Stimulated activated naive CD4-positive, alpha-beta T cell (primary cell): ENCODE measurements at places on chromosomes 7 and 10.

- DNase-seq, result no peak
Observed at GRCh38 chr7:121012919-121013318, 24.4 kb downstream of the CPED1 start.

DNA sequence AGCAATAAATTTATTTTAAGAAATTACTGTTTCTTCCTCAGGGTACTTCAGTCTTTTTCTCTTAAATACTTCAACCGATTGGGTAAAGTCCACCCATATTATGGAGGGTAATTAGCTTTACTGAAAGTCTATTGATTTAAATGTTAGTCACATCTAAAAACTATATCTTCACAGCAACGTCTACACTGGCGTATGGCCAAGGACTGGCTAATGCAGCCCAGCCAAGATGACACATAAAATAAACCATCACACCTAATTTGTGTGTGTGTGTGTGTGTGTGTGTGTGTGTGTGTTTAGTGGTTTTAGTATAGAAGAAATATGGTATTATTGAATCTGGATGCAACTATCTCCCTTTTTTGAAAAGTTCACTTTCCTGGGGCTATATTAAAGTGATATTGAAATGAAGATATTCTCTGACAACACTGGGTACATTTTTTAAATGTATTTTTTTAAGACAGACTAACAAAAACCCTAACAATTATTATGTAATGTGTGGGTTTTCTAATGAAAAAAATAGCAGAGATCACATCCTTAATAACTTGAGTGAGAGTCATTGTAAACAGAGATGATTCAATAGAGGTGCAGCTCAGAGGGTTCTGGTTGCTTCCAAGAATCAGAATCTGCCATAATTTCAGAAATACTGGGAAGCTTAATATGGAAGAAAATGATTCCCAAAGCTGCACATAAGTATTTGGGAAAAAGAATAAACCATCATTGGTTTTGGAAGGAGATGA lies 584.2 kb upstream of the MBL2 start:
- no peak for DNase-seq

GRCh38 chr10:70742537-70743429 lies 42.4 kb downstream of the TBATA start:
- DNase-seq, result no peak

DNA sequence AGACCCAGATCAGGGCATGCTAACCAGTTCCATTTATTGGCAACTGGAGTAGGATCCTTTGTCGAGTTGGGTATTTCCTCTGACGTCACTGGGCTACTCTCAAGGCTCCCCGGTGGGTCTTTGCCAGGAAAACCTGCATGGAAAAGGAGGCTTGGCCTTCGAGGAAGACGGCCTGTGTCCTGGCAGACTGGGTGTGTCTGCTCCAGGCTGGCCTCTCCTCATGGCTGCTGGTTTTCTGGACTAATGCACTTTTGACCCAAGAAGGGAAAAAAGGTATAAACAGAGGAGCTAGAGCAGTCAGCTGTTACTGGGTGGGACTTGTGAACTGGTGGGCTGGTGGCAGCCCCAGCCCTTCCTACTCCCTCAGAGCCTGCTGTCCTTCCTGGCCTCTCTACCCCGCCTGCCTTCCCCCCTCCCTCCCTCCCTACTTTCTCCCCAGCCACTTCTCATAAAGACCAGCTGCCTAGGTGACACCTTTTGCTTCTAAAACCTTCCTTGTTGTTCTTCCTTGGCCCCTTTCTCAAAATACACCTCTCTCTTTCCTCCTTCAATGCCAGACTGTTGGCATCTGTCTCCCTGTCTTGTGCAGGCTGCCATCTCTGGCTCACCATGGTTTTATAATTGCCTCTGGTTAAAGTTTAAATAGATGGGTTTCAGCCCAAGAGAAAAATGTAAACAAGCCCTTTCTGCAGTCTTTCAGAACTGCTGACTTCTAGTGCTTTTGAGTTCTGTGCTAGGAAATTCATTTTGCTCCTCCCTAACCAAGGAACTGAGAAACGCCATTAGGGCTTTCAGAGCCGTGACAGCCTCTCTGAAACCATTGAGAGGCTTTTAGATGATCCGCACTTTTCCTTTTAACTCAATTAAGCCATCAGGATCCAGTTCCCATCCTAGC lies 101.8 kb upstream of the MKLN1 start:
- DNase-seq, result no peak

DNA sequence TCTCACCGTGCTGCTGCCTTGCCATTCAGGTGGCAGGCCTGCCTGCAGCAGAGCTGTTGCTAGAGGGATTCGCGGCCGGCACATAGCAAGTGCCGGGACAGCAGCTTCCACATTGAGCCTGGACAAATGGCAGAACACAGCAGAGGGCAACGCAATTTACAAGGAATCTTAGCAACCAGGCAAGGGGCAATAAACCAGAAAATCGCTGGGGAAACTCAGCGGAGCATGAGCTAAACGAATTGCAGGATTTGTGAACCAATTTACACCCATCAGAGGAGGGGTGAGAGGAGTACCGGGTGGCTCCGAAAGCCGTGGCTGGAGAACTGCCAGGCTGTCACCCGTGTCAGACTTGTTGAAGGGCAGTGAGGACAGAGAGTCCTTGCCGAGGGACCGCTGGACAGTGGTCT lies 58.6 kb upstream of the LOXL4 start:
- DNase-seq, result no peak

GRCh38 chr7:106358103-106358663 lies 73.4 kb upstream of the NAMPT start:
- DNase-seq, result no peak

GRCh38 chr7:40276061-40276460 lies 141.3 kb downstream of the SUGCT start:
- DNase-seq, result no peak

- no peak for DNase-seq
Observed at GRCh38 chr7:139542308-139543151, 19.0 kb downstream of the CLEC2L start.

GRCh38 chr7:140174217-140174616 lies 2.6 kb downstream of the KDM7A start:
- DNase-seq, result no peak

GRCh38 chr10:110279407-110279986 lies 25.2 kb downstream of the SMNDC1 start:
- peak; percentile 58 for DNase-seq

GRCh38 chr10:7872041-7872442 lies 53.7 kb downstream of the TAF3 start:
- no peak for DNase-seq

DNA sequence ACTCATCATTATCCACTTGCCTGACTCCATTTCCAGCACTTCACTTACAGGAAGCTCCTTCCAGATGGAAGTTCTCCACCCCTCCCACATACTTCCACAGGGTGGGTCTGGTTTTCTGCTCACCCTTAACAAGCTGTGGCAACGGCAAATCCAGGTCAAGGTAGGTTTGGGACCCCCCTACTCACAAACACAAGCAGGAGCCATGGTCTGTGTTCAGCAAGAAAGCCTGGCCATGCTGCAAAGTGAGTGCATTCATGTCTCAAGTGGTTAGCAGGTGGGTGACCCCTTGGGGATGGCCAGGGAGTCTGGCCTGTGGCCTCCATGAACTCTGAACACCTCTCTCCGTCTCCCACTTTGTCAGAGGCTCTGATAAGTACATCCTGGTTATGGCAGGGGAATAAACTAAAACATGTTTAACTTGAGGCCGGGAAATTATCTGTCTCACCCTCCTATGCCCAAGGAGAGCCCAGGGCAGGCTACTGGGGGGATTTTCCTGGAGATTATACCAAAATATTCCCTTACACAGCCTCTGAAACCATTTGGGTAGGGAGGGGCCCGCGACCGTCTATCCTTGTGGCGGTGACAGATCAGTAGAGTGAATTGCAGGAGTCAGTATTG lies 844 bp downstream of the XPNPEP1 start:
- no peak for DNase-seq

GRCh38 chr7:158498443-158499081 lies 89.1 kb downstream of the PTPRN2 start:
- no peak for DNase-seq

DNA sequence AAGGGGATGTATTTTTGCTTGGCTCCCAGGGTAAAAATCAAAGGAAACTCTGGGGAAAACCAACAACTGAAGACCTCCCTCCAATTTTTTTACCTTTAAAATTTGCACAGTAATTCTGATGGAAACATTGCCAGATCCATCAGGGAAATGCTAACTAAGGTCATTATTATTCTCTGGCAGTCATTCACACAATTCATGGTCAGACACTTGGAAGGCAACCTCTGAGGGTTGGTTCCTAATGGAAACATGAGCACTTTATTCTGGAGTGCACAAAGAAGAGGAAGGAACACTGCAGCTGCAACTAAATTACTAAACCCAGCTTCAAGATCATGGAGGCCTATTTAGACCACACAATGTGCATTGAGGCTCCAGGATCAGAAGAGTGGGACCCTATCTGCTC lies 34.2 kb downstream of the SRI start:
- DNase-seq, result no peak

GRCh38 chr7:134364619-134365037 lies 47.9 kb upstream of the SLC35B4 start:
- no peak for DNase-seq

DNA sequence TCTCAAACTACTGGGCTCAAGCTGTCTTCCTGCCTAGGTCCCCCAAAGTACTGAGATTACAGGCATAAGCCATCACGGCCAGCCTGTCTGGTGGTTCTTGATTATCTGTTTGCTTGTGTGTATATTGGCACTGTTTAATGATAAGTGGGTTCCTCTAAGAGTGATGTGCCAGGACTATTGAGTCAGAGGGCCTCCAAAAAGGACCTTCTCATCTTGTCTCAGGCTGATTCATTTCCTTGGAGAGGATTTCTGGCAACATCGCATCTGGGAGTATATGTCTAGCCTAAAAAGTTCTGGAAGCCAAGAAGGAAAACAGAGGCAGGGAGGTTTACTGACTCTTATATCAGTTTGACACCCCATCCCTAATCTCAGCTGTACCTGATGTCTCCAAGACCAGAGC lies 27.1 kb upstream of the AKAP9 start:
- DNase-seq, result no peak

- no peak for DNase-seq
Observed at GRCh38 chr10:61283481-61284221, 169.5 kb downstream of the TMEM26 start.

GRCh38 chr7:140541513-140542227 lies 62.4 kb upstream of the MKRN1 start:
- no peak for DNase-seq

DNA sequence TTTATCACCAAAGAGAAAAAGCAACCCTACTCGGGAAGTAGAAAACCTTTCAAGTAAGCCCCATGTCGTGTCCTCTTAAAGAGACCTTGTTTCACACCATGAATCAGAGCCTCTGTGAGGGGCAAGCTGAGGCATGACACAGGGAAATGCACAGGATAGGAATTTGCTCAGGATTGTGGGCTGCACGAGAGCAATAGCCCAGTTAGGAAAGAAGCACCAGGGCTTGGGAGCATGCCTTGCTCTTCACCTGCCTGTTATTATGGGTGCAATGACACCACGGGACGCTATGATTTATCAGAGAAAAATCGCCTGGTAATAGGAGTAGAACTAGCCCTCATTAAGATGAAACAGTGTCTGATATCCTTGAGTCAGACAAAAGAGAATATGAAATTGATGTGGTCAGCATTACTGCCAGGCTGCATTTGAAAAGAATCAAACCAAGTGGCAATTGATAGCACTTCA lies 562.9 kb upstream of the NRP1 start:
- DNase-seq, result no peak

DNA sequence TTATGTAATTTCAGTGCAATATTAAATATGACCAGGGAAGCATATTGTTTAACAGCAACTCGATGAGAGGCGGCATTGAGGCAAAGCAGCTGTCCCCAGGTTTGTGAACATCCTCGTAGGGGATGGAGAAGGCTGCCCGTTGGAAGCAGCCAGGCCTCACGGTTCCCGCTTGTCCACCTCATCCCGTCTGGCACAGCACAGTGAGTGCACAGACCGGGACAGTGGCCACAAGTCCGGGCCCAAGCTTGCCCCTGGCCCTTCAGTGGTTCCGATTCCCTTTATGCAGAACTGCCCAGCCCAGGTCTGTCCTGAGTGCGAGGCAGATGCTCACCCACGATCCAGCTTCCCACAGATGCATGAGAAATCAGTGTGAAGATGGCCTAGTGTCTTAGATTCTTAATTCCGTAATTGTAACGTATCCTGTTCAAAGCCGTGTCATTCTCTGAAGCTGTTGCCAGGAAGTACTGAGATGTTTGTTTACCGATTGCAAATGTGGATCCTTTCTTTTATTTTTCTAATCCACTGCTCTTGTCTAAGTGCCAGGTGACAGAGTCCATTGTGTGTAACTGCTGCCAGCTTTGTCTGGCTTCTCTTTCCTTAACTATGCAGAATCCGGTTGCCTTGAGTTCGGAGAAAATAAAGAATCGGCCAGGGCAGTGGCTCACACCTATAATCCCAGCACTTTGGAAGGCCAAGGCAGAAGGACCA lies 35.5 kb downstream of the PFKP start:
- no peak for DNase-seq

DNA sequence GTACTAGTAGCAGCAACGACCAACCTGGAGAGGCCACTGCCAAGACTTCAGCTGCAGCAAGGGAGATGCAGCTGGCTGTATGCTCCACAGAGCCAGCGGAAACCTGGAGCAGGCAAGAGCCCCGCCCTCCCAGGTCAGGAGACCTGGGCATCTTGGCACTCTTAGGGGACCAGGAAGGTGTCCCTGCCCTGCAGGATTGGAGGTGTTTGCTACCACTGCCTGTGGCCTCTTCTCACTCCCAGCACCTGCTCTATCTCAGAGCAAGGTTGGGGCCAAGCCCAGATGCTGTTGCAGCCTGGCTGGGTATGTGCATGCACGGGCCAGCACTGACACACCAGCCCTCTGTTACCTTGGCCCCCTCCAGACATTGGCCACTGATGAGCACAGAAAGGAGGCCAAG lies 1512.8 kb downstream of the REEP3 start:
- no peak for DNase-seq

GRCh38 chr7:51430480-51431086 lies 114.0 kb upstream of the COBL start:
- peak; percentile 35 for DNase-seq

DNA sequence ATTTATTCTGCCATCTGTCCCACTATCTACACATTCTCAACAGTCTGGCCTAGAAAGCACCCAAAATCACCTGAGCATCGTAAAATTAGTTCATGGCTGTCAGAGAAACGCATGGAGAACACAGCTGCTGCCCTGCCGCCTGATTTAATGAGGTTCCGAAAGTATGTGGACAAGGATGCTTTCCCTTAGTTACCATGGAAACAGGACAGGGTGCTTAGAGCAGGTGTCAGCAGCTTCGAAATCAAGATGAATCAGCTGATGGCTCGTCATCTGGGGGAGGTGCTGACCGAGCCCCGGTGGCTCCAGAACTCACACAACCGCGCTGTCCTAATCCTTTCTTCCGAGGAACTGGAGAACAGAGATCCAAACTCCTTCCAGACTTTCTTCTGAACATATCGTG lies 151.5 kb downstream of the TEX36 start:
- no peak for DNase-seq

- DNase-seq, result no peak
Observed at GRCh38 chr10:71302874-71303568, 16.0 kb upstream of the SLC29A3 start.
